ENCODE measurements at places on chromosomes 6 and 20.

DNA sequence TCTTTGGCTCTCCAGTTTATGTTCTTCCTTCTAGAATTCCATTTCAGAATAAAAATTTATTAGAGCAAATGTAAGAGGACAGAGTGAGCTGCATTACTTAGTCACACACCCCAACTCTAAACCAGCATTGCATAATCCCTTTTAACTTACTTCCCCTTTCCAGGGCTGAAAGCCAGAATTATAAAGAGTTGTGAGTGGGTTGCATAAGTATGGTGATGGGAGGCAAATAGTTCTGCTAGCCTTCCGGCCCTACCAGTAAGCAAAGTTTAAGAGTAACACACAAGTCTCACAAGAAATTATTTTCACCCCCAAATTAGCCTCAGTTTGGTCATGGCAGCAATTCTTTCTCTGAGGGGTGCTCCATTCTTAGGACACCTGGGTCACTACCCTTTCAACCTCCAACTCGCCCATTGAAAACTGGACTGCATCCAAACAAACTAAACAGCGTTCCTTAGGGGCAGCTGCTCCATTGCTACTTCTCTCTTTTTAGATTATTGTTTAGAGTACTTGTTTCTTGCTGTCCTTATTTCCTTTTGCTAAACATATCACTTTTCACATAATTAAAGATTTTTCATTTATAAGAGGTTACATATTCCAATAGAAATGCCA lies 1.6 kb downstream of the KIAA0408 start:
- DNase-seq: no peak

GRCh38 chr6:124819346-124819745 lies 142.9 kb upstream of the RNF217 start:
- no peak for DNase-seq

DNA sequence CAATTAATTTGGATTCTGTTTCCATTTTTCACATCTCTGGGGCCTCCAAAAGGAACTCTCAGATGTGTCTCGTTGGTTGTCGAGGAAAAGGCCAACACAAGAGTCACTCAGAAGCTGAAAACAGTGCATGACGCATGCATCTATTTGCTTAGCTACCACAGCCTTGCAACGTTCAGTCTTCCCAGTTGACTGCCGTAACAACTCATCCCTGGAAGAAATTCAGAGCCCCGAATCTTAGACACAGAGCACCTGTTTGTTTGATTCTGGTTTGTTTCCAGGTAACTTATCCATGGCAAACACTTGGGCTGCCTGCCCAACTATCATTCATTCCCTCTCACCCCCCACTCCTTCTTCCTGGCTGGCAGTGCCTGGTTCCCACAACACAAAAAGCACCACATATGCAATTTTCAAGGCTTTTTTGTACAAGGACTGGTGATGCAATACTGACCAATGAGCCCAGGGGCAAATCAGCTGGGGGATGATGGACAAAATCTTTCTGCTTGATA lies 60.5 kb downstream of the ZMYND8 start:
- no peak for DNase-seq

DNA sequence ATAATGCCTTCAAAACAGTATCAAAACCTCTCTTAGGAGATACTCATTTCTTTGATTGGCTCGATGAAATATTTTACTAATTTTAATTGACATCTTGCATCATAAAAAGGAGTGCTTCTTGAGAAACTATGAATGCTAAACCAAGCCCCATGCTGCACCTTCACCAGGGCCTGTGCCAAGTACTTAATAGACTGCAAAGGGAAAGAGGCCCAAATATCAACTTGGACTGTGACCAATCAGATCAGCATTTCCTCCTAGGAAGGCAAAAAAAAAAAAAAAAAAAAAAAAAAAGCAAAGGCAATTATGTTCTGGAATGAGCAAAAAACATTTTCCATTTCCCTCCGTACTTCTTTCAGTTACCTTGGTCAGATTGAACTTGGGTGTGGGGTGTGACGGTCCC lies 253.0 kb upstream of the SOX4 start:
- no peak for DNase-seq

- no peak for DNase-seq
These were observed 704.9 kb upstream of the CITED2 start for GRCh38 chr6:140079328-140079727.

GRCh38 chr20:55964790-55965189 lies 40.5 kb downstream of the CBLN4 start:
- DNase-seq: no peak

DNA sequence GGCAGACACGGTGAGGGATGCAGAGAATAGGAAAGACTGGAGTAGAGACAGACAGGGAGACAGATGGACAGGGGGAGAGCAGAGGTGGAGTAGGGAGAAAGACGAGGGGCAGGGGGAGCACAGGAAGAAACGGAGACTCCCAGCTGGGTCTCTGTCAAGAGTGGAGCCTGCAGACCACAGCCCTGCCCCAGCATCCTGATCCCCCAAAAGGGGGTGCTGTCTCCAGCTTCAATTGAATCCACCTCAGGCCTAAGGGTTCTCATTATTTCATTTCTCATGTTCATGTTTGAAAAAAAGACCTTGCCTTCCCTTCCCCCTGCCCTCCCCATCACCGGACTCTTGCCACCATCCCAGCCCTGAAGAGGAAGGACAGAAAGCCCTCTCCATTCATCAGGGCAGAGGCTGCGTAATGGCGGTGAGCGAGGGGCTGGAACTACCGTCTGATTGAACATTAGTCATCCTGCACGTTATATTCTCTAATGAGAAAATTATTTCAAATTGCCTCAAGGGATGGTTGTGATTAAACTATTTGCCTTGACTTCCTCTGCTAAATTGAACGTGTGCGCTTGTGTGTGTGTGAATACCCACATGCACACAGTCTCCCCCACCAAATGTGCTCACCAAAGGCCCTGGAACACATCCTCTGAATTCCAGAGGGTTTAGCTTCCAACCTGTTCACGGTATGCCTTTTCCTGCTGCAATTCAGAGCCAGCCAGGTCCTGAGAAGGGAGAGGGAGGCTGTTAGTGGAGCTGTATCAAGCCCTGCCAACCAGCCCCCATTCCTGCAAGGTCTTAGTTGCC lies 98.3 kb downstream of the CDC5L start:
- DNase-seq: no peak

DNA sequence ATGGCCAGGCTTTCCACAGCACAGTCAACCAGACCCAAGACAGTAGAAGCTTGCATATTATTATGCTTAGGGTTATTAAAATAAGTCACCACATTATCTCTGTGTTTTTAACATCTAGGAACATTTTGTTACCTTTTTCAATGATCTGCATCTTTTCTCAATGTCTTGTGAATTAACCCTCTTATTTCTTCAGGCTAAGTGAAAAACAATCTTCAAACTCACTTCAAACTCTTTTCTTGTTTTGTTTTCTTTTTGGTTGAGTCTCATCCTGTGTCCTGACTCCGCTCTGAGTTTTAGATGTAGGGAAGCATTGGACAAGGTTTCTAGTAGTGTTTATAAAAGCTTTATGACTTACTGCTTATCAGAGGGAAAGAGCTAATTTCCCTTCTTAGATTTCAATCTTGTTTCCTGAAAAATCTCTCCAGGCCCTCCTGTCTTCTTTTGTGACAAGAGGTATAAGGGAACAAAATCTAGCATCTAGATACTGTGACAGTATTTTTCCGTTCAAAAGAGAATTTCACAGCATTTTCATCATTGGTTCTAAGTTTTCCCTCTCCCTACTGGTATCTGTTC lies 26.2 kb downstream of the NOX3 start:
- no peak for DNase-seq

GRCh38 chr6:107592806-107593205 lies 102.9 kb downstream of the SOBP start:
- no peak for DNase-seq

GRCh38 chr20:7911586-7912330 lies 28.5 kb downstream of the HAO1 start:
- DNase-seq: no peak

DNA sequence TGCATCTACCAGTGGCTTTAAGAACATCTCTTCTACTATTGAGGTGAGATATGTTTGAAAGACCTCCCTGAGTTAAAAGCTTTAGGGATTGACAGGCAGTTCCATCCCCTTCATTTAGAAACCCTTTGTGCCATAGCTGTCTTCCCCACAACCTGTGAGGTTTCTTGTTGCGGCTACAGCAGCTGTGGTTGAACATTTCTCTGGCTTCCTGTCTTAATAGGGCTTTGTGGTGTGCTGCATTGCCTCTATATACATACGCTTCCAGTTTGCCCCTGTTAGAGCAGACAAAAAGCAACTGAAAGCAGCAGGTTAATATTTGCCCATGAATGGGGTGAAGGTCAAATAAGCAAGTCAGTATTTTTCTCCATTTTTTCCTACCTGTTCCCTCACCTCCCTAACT lies 210.2 kb downstream of the TMEM200A start:
- DNase-seq: peak; percentile 59

DNA sequence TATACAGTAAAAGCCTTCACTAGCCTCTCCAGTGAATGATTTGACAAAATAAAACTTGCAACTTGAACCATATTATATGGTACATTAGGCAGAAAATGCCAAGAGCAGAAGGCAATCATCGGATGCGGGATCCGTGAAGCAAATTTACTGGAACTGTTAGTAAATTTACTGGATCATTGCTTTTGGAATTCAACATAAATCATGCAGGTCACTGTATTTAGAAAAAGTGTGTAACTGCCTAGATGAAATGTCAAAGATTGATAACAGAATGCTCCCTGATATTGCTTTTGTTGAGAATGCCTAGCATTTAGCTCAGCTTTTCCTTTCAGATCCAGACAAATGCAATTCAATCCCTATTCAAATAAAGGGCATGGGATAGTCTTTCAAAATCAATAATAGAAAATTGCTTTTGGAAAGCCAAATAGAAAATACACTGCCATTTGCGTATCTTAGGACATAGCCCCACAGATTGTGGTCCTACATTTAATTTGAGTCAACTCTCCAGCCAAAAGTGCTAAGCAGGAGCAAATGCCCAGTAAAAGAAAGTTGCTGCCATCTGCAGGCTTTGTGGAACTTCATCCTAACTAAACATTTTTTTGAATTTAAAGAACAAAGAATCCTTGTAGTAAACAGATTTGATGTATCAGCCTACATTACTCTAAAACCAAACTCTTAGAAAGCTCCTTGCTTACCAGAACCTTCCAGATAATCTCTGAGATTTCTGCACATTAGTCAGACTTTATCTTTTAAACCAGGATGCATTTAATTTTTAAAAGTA lies 109.5 kb upstream of the HSF2 start:
- DNase-seq: no peak

DNA sequence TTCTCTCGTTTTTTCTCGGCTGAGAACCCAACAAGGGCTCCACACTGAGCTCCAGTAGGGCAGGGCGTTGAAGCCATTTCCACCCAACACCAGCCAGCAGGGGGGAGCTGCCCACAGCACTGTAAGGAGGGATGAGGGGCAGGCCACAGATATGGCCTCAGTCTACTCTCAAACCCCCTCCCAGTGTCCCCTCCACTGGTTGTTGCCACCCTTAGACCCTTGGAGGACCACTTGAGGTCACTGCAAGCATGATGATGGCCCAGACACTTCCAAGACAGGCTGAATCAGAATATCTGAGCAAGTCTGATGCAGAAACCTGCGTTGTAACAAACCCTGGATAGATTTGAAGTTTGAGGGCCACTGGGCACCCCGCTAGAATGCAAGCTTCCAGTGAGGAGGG lies 217.0 kb upstream of the CST7 start:
- DNase-seq: no peak
